ENCODE measurements at places on chromosomes 6 and 20. TPM values are rescaled to one million over a fixed set of nuclear protein-coding genes. Genes with fewer than 3 reads are reported as not detected.

Gene MOCS1
- 8.8 TPM for total RNA-seq

- no peaks in the 10 kb centered on the region for H3K4me1 ChIP-seq
- H3K27me3 ChIP-seq: no peaks in the 10 kb centered on the region
- peak overlapping the region; percentile 55 for H3K27ac ChIP-seq
- H3K36me3 ChIP-seq: no peaks in the 10 kb centered on the region
- DNase-seq: no peak
Observed at GRCh38 chr6:50187351-50187921, 137.7 kb upstream of the DEFB112 start.

Gene IRAK1BP1
- 6.4 TPM for total RNA-seq

DNA sequence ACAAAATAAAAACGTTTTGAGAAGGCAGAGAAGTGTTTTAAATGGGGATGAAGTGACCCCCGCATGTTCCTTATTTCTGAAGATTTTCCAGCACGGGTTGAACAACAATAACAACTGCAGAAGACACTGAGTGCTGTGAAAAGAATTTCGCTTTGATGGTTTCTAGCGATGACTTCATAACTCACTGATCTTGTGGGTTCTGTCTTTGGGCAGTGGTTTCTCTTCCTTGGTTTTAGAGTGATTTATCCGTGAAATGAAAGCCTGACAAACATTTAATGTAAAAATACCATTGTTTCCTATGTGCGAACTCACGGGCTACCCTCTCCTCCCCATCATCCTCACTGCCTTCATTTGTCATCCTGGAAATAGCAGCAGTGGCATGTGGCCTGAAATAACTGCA is 793.9 kb downstream of the QKI start:
- no peak overlapping the region for H3K4me3 ChIP-seq
- DNase-seq: no peak
- no peaks in the 10 kb centered on the region for H3K36me3 ChIP-seq
- H3K4me1 ChIP-seq: no peaks in the 10 kb centered on the region
- no peaks in the 10 kb centered on the region for H3K27me3 ChIP-seq

Gene PPP1R3G
- total RNA-seq: not detected

Gene GRM1
- total RNA-seq: 0.57 TPM

Gene HNF4A
- 58.0 TPM for total RNA-seq

Gene GZF1
- total RNA-seq: 12.2 TPM

DNA sequence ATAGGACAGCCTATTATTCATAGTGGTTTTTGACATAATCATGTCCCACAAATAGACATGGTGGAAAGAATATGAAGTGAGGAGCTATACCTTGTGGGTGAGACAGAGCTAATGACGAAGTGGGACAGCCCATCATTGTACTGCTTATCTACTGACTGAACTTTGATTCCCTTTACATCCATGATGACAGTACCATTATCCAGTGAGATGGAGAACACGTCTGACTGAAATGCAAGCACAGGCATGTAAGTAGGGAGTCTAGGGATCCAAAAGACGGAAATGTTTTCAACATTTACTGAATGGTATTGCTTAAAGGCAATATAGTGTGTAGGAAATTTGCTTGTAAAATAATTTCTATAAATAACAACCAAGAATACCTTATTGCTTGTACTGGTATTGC is 43.5 kb downstream of the FAM229B start:
- no peak overlapping the region for H3K27ac ChIP-seq
- DNase-seq: no peak
- no peaks in the 10 kb centered on the region for H3K36me3 ChIP-seq
- H3K27me3 ChIP-seq: no peaks in the 10 kb centered on the region
- no peak overlapping the region for H3K4me3 ChIP-seq

DNA sequence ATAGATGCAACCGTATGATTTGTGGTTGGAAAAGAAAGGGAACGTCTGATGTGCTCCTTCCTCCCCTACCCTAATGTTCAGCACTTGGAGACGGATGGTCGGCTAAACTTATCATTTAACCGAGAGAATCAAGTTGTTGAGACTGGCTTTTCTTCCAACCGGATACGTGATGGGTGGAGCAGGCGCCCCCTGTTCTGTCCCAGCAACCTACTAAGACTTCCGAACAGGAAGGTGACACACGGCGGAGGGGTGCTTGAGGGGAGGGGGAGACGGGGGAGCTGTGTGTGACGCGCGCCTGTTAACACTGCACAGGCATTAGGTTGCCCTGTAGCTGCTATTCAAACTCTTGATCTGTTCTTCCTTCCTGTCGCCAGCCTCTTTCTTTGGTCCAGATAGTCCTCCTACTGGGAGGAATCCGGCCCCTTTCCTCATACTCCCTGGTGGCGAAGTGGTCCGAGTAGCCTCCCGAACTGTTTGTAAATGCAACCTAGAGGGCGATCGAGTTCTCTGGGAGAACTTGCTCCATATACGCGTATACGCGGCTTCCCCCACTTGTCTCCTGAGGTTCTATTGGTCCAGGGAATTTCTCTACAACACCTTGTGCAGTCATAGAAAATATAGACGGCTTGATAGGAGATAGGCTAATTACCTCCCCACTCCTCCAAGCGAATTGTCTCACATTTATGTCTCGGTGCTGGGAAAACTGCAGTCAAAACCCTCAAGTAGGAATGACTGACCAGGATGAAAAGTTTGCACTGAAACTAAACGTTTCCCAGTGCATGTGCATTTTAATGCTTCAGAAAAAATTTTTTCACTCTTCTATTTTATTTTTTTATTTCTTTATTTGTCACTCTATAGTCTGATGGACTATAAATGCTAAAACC is 126.0 kb upstream of the SLC2A12 start:
- no peaks in the 10 kb centered on the region for H3K4me1 ChIP-seq
- H3K36me3 ChIP-seq: no peaks in the 10 kb centered on the region
- peaks cover 27% of the 10 kb centered on the region for H3K27me3 ChIP-seq
- DNase-seq: peak; percentile 93
- peak overlapping the region; percentile 14 for H3K4me3 ChIP-seq

DNA sequence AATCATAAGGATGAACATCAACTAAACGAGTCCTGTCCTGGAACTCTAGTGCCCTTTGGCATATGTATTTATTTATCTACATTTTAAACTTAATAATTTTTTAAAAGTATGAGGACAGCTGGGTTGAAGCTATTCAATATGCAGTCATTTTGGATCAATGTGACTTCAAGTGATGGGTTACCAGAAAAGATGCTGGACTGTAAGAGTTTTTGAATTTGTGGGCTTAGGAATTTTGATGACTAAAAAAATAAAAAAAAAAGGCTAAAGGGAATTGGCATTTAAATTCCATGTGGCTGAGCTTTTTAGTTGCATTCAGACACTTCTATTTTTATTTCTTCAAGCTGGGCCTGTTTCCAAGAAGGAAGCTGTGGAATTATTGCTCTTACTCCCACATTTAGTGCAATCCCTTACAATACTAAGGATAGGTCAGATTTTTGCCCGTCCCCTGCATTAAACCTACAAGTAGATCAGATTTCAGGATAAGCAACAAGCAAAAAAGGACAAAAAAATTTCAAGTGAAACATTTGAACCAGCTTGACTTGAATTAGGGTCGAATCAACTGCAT is 704.2 kb upstream of the CITED2 start:
- no peak overlapping the region for H3K27ac ChIP-seq
- H3K36me3 ChIP-seq: no peaks in the 10 kb centered on the region
- no peak for DNase-seq
- H3K4me3 ChIP-seq: no peak overlapping the region

Gene LPIN3
- total RNA-seq: 13.2 TPM

GRCh38 chr20:17529586-17529985 is 1.6 kb downstream of the BFSP1 start:
- H3K4me3 ChIP-seq: no peak overlapping the region
- H3K27me3 ChIP-seq: no peaks in the 10 kb centered on the region
- no peaks in the 10 kb centered on the region for H3K4me1 ChIP-seq
- no peak for DNase-seq
- no peak overlapping the region for H3K27ac ChIP-seq

DNA sequence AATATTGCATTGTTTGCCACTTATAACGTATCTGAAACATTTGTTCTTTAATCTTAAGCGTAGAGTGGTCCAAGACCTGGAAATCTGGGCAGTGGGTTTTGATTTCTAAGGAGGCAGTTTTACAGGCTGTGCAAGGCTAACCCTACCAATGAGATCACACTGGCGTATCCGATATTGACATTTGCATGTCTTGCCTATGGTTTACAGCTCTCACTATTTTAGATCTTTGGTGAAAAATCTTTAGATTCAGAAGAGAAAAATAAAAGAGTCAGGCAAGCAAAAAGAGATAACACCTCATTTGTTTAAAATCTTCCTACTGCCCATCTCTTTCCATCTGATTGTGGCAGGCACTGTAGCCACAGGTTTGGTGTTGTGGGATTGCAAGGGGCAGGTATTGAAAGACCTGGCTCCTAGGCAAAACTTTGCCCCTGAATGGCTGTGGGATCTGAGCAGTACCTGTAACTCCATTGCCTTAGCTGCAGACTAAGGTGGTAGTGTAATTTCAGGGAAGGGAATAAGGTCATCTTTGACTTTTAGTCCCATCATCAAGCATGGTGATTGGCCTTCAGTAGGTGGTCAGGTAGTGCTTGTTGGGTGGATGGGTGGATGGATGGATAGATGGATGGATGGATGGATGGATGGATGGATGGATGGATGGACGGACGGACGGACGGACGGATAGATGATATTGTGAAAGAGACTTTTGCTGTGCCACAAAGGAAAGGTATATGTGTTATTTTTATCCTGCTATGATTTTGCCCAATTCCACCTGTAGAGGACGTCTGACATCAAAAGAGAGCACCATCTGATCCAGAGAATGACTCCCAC is 1.9 kb downstream of the TNFAIP3 start:
- no peak for DNase-seq
- H3K4me3 ChIP-seq: peak overlapping the region; percentile 85
- H3K27me3 ChIP-seq: peaks cover 18% of the 10 kb centered on the region

Measured in endodermal cell (in vitro differentiated cells).